ENCODE measurements at places on chromosomes 3 and 15.

GRCh38 chr3:160981217-160981938 lies 123.8 kb downstream of the B3GALNT1 start:
- no peak for DNase-seq

DNA sequence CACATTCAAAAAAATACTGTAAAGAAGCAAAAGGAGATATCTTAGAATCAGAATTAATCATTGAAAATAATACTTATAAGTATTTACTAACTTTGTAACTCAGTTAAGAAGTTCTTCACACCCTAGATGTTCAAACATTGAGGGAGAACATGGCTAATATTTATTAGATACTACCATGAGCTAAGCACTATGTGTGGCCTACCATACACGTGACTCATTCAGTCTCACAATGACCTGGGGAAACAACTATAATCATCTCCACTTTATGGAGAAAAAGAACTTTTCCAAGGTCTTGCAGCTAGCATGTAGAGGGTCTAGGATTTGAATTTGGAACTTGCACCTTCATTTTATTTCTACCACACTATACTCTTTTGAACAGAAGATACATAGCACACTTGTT lies 361.9 kb upstream of the CFAP20DC start:
- DNase-seq, result no peak

- DNase-seq, result peak; percentile 10
These were observed 56.6 kb upstream of the POMGNT2 start for GRCh38 chr3:43162230-43163084.

GRCh38 chr3:16362770-16363169 lies 97.8 kb downstream of the OXNAD1 start:
- no peak for DNase-seq

GRCh38 chr3:113185194-113185835 lies 26.0 kb upstream of the BOC start:
- no peak for DNase-seq
